ENCODE measurements at places on chromosomes 3 and 15. TPM values are rescaled to one million over a fixed set of nuclear protein-coding genes. Genes with fewer than 3 reads are reported as not detected.

Gene FEZF2
- not detected for total RNA-seq

Gene WNT5A
- 66.2 TPM for total RNA-seq

Gene CLDN1
- 35.6 TPM for total RNA-seq

Gene ITIH4
- 2.8 TPM for total RNA-seq

Gene CLDN11
- 0.70 TPM for total RNA-seq

Gene PLSCR2
- total RNA-seq, result not detected

Gene CEP19
- 3.3 TPM for total RNA-seq

Gene SI
- not detected for total RNA-seq

Gene TIGIT
- not detected for total RNA-seq

Gene PPP1R14D
- not detected for total RNA-seq

Gene FGF12
- total RNA-seq, result 1.8 TPM

Gene ACP3
- not detected for total RNA-seq

Gene TSC22D2
- 99.4 TPM for total RNA-seq

Gene NEK10
- 3.2 TPM for total RNA-seq

Gene GOLGA8Q
- total RNA-seq, result 0.84 TPM

Gene TADA3
- total RNA-seq, result 58.7 TPM

Gene FHIT
- total RNA-seq, result 6.7 TPM

Gene DISP2
- 3.7 TPM for total RNA-seq

Gene TRPC1
- 19.2 TPM for total RNA-seq

Gene CD96
- 1.0 TPM for total RNA-seq

Gene TOPBP1
- total RNA-seq, result 19.5 TPM

Gene TNNC1
- 12.4 TPM for total RNA-seq

Gene SLC9A9
- total RNA-seq, result 1.5 TPM

Gene ZIC1
- 0.30 TPM for total RNA-seq

Gene GRAMD2A
- total RNA-seq, result 0.77 TPM

Gene CADM2
- 1.5 TPM for total RNA-seq

Gene C3orf49
- not detected for total RNA-seq

Gene CACNA2D2
- total RNA-seq, result 1.00 TPM

Gene SPATA12
- not detected for total RNA-seq

Gene WDR76
- total RNA-seq, result 1.0 TPM

Gene GATM
- total RNA-seq, result 5.4 TPM
